ENCODE measurements at places on chromosomes 12 and 14. TPM values are rescaled to one million over a fixed set of nuclear protein-coding genes. Genes with fewer than 3 reads are reported as not detected.

Gene RTN1
- total RNA-seq = not detected

Gene DPPA3
- not detected for total RNA-seq

Gene NOVA1
- not detected for total RNA-seq

Gene ZC2HC1C
- total RNA-seq = 0.68 TPM

Gene ENDOU
- not detected for total RNA-seq

Gene FZD10
- total RNA-seq = 7.5 TPM

Gene HHIPL1
- 1.0 TPM for total RNA-seq

Gene ACSM4
- total RNA-seq = not detected

Gene PLA2G1B
- not detected for total RNA-seq

Gene FOXG1
- 3.7 TPM for total RNA-seq

Gene HCAR1
- not detected for total RNA-seq

Gene KCNJ8
- total RNA-seq = not detected

Gene OR6C2
- total RNA-seq = not detected

Gene MRPL42
- total RNA-seq = 130 TPM

Gene XPOT
- 282 TPM for total RNA-seq

Gene KLHDC1
- 0.68 TPM for total RNA-seq

Gene RTL1
- total RNA-seq = not detected

Gene GALNT6
- total RNA-seq = 6.5 TPM

Gene INSM2
- total RNA-seq = not detected

Gene SAMD15
- under 0.01 TPM for total RNA-seq

Gene ST8SIA1
- total RNA-seq = 0.64 TPM

Gene TPH2
- total RNA-seq = not detected

Gene CORO1C
- 180 TPM for total RNA-seq

Gene TMEM263
- 38.8 TPM for total RNA-seq

Gene LRIG3
- total RNA-seq = 34.2 TPM

Gene POTEM
- not detected for total RNA-seq

Gene SDR9C7
- total RNA-seq = 2.7 TPM

Gene NKX2-8
- under 0.01 TPM for total RNA-seq

Gene GPR65
- total RNA-seq = not detected

Gene AHNAK2
- total RNA-seq = 1,136 TPM

Gene CLEC9A
- total RNA-seq = not detected

Gene MUCL1
- not detected for total RNA-seq

Gene ING4
- 11.6 TPM for total RNA-seq

Gene CAPS2
- total RNA-seq = 2.7 TPM

Gene CLEC4D
- not detected for total RNA-seq

Gene SLC17A8
- total RNA-seq = not detected

Gene SIX1
- total RNA-seq = 11.2 TPM

Gene FSCB
- total RNA-seq = not detected

Gene CCDC198
- not detected for total RNA-seq
